Kidney epithelial cell (primary cell): ENCODE measurements at places on chromosomes 6 and 20. TPM values are rescaled to one million over a fixed set of nuclear protein-coding genes. Genes with fewer than 3 reads are reported as not detected.

Gene FOXS1
- 5.7 and 5.9 TPM in 2 replicates for total RNA-seq

Gene PARD6B
- 23.7 and 24.0 TPM in 2 replicates for total RNA-seq

Gene PRICKLE4
- not detected in 2 replicates for total RNA-seq

Gene ARMC12
- total RNA-seq: 0.29 TPM in 1 of 2 replicates, not detected in the other

Gene DPPA5
- total RNA-seq: not detected in 2 replicates

DNA sequence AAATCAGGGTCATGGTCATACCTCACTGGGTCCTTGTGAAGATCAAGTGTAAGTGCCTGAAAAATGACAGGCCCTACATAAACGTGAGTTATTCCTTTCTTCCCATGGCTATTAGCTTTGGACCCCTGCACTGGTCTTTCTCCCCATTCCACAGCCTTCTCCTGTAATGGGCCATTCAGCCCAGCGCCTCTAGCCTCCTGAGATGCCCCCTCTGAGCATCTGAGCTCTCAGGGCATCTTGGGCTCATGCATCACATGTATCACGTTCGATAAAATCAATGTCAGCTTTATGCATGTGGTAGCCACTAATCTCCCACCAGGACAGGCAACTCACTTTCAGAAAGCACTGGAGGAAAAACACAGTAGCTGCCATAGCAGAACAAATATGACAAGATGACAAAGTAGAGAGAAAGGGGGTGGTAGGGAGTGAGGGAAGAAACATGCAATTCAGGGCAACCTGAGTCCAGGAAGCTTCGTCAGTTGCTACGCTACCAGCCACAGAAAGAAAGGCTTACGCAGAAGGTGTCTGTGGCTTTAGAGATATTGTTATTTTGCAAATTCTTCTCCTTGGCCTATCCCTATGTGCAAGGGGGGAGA, 498.8 kb downstream of the PTPRT start:
- DNase-seq: no peak

DNA sequence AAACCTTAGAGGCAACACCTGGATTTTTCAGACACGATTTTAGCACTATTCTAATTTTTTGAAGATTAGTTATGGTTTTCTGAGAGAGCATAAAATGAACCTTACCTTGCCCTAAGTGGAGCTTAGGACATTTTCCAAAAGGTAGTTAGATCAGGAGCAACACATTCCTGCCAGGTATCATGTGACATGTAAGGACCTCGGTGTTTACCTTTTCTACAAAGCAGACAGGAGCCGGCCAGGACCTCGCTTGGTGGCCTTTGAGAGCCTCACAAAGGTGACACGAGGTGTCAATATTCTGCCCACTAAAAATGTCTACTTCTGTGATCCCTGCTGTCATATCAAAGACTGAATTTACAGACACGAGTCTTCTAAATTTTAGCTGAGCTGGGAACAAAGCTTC, 174.9 kb downstream of the SMOC2 start:
- DNase-seq: no peak

DNA sequence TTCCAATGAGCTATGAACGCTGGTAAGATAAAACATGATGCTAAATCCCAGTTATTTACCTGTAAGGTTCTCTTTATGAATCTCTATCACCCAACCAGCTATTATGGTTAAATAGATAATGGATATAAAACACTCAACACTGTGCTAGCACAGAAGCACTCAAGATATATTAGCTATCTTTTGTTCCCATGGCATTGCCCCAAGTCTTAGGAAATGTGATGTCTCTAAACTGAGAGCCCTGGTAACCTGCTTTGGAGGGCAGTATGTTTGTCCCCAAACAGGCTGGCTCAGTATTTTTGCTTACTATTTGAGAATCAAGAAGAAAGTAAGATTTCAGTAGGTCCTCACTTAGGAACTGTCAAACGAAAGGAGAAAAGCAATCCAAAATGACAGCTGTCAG, 90.5 kb downstream of the BTBD9 start:
- no peak for DNase-seq

DNA sequence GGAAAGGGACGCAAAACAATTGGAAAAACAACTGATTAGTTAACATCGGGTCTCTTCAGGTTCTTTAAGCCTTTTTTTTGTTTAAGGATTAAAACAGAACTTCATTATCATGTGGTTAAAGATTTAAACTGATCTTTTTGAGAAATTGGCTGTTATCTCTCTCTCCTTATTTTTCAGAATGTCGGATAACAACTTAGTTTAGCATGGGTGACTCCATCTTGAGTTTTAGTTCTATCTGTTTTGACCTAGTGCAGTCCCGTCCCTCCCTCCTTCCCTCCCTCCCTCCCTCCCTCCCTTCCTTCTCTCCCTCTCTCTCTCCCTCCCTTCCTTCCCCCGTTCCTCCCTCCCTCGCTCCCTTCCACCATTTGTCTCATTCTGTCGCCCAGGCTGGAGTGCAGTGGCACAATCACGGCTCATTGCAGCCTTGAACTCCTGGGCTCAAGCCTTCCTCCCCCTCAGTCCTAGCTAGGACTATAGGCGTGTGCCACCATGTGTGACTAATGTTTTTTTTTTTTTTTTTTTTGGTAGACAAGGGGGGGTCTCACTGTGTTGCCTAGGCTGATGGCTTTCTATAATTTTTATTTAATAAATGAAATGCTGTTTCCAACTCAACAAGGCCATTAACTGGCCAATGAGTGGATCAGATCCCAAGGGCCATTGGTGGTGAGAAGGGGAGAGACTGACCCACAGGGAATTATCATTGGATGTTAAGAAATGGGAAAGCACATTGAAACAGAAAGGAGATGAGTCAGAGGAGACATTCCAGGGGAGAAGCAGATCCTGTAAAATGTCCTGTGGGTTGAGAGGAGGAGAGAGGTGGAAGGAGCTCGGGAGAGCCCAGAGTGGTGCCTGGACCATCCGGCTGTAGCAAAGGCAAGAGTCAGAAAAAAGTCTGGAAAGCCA, 13.6 kb downstream of the BAK1 start:
- DNase-seq: peak; percentile 12

DNA sequence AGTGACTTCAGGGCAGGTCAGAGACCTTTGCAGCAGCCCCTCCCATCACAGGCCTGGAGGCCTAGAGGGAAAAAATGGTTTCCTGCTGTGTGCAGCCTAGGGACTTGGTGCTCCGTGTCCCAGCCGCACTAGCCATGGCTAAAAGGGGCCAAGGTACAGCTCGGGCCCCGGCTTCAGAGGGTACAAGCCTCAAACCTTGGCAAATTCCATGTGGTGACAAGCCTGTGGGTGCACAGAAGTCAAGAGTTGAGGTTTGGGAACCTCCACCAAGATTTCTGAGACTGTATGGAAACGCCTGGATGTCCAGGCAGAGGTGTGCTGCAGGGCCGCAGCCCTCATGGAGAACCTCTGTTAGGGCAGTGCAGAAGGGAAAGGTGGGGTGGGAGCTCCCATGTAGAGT, 34.0 kb downstream of the UBE3D start:
- DNase-seq: no peak

DNA sequence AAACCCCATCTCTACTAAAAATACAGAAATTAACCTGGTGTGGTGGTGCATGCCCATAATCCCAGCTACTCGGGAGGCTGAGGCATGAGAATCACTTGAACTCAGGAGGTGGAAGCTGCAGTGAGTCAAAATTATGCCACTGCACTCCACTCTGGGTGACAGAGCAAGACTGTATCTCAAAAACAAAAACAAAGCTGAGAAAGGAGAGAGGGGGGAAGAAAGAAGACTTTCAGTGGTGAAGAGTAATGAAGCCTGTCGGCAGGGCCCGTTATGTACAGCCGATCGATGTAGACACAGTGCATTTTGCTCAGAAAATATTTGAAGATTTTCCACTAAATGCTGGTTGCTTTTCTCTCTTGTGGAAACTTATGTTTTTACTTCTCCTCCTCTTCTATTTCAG, 13.8 kb downstream of the VAPB start:
- no peak for DNase-seq

DNA sequence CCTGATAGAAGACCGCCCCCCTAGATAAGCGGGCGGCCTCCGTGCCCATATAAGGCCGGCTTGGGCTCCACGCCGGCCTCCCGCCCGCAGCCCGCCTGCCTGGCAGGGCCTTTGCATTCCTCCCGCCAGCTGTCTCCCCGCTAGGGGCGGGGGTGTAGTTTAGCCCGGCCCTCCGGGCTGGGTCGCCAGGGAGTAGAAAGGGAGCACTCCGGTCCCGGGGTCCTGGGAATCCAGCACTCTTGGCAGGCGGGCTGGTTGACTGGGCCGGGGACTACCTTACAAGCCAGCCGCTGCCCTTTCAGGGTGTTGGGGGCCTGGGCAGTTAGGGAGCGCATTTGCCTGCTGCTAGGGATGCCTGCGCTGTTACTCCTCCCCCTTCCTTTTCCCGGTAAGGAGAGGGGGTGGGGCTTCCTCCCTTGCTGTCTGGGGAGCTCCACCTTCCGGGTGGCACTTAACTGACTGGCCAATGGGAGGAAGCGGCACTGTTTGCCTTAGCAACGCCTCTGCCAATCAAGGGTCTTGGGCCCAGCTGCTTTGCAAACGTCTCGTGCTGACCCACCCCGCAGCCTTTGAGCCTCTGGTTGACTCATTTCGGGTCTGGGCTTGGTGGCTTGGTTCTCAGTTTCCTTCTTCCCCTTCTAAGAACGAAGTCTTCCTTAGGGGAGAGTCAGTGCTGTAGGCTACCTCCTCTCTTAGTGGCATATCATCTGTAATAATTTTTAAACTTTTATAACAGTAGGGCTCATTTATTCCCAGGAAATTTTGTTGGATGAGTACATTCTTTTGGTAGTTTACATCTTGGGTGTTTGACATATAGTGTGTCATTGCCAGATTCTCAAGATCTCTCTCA, 3.4 kb downstream of the SRF start:
- peak; percentile 99 for DNase-seq

- DNase-seq: peak; percentile 87
Observed at GRCh38 chr6:53306819-53307347, 41.9 kb downstream of the ELOVL5 start.

GRCh38 chr6:157535340-157536222, 154.6 kb downstream of the ZDHHC14 start:
- peak; percentile 75 for DNase-seq

- DNase-seq: no peak
Observed at GRCh38 chr6:156905801-156906200, 128.6 kb downstream of the ARID1B start.

DNA sequence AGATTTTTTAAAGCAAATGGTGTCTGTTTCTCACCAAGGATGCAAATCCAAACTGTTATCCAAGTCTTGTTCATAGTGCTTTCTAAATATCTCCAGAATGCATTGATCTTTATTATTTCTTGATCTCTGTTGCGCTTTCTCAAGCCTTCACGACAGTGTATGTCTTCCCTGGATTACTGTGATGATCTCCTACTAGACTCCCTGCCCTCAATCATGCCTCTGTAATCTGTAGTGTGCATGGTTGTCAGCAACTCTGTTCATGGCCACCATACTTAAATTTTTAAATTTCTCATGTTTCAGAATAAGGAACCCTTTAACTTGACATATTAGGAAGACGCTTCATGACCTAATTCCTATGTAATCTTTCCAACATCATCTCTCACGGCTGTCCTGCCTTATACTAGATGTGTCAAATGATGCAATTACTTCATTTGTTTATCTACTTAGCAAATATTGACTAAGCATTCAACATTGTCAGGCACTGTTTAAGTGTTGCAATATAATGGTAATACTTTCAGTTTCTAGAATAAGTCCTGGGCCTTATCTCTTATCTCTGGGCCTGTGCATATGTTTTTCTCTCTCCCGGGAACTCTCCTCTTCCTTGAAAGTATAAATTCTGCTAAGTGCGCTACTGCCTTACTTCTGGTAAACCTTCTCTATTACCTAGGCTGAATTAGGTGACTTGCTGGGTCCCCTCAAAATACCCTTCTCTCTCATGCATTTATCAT, 25.6 kb upstream of the AHI1 start:
- DNase-seq: no peak

DNA sequence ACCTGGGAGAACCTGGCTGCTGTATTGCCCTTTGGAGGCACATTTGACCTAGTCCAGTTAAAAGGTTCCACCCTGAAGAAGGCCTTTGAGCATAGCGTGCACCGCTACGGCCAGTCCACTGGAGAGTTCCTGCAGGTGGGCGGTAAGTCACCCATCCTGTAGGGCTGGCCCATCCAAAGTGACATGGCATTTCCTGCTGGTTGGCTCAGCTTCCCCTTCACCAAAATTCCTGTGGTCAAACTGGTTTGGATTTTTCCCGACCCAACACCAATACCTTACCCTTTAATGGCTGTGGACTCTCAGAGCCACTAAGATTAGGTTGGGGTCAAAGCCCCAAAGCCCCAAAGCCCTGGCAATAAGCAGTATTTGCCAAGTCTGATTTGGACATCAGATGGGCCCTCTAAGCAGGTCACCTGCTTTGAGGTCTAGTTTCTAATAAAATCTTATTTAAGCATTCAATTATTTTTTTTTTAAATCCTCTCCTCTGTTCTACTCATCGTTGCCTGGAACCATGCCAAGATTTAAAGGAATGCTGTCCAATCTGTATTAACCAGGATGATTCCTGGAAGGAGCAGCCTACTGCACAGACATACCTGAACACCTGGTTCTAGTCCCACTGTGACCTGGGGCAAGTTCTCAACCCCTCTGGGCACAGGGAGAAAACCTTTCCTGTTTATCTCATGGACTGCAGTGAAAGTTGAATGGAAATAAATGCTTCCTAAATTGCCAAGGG, 40.8 kb downstream of the NT5E start:
- DNase-seq: no peak

DNA sequence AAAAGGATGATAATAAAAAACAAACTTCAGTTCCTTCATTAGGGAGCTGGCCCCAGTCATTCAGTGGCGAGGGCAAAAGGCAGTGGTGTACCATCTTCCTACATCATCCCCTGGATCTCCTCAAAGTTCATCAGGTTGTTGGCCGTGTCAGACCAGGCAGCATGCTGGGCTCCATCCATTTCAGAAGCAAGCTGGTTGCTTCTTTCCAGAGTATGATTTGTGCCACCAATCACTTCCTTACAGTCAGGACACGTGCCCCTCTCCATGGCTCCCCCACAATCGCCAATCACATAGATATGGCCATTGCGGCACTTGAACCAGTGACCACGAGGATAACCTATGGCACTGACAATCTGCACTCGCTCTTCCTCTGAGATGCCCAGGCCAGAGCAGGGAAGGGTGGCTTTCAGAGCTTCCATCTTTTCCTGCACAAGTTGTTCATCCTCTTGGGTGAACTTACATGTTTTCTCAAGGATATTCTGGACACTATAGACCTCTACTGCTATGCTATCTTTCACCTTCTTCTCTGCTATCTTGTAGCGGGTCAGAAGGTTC, 28.0 kb downstream of the DDX27 start:
- no peak for DNase-seq
